Activated B cell treated with CpG ODN at 0.5 μM for 24 hours (primary cell): ENCODE measurements at places on chromosomes 3 and 15. TPM values are rescaled to one million over a fixed set of nuclear protein-coding genes. Genes with fewer than 3 reads are reported as not detected.

GMNC gene
- not detected in 2 replicates for total RNA-seq

SLC22A13 gene
- 0.20 and 0.51 TPM in 2 replicates for total RNA-seq

CIP2A gene
- 11.3 and 13.1 TPM in 2 replicates for total RNA-seq

CCK gene
- total RNA-seq: not detected in 2 replicates

CCPG1 gene
- 11.9 and 16.2 TPM in 2 replicates for total RNA-seq

MOBP gene
- 0.13 TPM in 1 of 2 replicates, not detected in the other for total RNA-seq

FSD2 gene
- not detected in 2 replicates for total RNA-seq

LRRC58 gene
- total RNA-seq: 16.8 and 18.3 TPM in 2 replicates

MAP2K1 gene
- 37.9 and 42.0 TPM in 2 replicates for total RNA-seq

CLSTN2 gene
- not detected in 2 replicates for total RNA-seq

PRSS50 gene
- not detected in 2 replicates for total RNA-seq

- no peak for DNase-seq
Observed at GRCh38 chr15:91974321-91974720, 120.8 kb downstream of the SLCO3A1 start.

DNA sequence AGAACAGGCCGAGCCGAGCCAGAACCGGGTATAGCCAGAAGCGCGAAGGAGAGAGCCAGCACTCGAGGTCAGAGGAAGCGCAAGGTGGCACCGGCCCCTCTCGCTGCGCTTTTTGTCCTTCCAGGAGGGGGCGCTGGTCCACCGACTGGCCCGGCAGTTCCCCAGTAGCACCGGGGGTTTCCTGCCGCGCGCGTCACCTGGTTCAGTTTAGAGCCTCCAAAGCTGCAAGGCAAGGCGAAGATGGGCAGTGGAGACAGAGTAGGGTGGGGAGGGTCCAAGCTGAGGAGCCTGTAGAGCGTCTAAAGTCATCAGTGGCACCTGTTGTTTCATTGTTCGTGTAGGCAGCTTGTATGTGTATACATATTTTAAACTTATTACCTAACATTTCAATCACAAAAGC is 7.6 kb upstream of the NR2E3 start:
- DNase-seq: no peak

DNA sequence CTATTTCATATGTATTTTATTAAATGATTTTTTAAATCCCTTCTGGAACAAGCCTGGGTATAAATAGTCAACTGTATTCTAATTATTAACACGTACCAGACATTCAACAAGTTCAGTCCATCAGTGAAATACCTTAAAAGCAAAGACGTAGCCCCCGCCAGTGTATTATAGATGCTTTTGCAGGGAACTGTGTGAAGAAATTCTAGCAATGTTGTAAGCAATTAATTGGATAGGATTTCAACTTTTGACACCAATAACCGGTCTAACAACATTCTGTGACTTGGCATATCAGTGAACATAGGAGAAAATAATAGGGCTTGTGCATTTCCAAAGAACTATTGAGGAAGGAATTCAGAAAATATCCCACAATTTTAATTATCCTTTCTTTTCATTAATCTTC is 67.2 kb upstream of the TGFBR2 start:
- no peak for DNase-seq

- DNase-seq: no peak
Observed at GRCh38 chr3:197577366-197578074, 21.8 kb upstream of the BDH1 start.

- DNase-seq: no peak
Observed at GRCh38 chr15:25635191-25635590, 196.4 kb upstream of the UBE3A start.

GRCh38 chr3:116809208-116809607 is 99.6 kb downstream of the TUSC7 start:
- no peak for DNase-seq

GRCh38 chr3:42535981-42536784 is 33.7 kb downstream of the VIPR1 start:
- no peak for DNase-seq

DNA sequence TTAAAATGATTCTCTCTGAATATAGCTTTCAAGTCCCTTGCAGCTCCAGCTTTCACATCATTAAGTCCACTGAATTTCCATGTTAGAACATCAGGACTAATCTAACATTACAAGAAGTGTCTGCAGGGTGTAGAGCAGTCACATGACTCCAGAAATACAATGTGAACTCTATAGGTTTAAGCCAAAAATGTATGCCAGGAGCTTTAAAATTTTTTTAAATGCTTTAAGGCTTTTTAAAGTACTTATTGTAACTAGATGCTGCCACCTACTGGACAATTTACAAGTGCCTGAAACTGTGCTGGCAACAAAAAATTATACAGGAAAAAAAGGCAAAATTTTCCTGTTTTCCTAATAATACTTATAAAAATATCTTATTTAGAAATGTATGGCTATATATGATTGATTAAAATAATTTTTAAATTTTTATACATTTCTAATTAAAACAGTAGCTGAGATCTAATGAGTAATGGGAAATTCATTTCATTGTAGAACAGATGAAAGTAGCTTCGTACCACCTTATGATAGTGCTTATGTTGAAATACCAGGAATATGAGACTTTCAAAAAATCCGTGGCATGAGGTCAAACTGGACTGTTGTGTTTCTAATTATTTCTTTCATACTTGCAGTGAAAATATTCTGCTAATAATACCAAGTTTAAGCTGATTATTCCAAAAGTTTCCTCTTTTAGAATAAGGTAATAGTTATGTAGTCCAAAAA is 25.7 kb downstream of the FSIP1 start:
- no peak for DNase-seq

GRCh38 chr3:143832433-143832832 is 15.8 kb downstream of the SLC9A9 start:
- no peak for DNase-seq

DNA sequence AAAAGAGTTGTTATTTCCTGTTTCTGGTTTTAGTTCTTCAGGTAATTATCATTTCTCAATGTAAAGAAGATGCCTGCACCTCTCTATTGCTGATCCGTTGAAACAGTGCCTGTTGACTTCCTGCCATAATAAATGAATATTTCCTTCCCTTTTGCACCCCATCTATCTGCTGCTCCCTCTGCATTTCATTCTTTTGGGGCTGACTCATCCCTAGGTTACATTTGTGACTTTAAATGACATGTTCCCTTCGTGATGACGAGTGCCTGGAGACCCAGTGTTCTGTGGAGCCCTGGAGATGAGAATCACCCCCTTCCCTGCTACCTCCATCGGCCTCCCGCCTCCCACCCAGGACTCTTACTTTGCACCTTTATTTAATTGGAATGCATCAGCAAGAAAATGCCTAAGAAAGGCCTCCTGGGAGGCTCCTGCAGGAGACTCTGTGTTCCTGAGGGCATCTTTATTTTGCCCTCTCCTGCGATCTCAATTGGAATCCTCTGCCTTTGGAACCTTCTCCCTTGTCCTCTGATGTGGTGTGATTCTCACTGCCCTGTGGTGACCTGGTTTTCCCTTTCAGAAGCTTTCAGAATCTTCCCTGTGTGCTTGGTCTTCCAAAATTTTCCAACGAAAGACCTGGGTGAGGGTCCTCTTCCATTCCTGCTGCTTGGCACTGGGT is 13.7 kb downstream of the LRRK1 start:
- DNase-seq: no peak

GRCh38 chr3:169389211-169389924 is 274.1 kb downstream of the MECOM start:
- DNase-seq: no peak

DNA sequence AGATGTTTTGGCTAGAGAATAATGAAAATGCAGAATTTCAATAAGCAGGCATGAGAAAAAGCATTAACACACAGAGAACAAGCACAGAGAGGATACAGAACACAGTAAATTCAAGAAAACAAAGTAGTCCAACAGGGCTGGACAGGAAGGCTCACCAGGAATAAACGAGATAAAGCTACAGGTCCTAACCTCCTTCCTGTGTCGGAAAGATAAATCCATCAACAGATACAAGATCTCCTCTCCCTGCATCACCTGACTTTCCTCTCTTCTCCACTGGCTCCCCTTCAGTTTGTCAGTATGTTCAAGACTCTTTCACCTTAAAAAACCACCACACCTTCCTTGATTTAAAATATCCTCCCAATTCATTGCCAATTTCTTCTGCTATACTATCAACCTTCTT is 11.4 kb downstream of the CPEB1 start:
- no peak for DNase-seq
